GM04504 (cell line): ENCODE measurements at places on chromosomes 3 and 15.

GRCh38 chr3:104677932-104678331 is 688.8 kb upstream of the ALCAM start:
- no peak for DNase-seq

DNA sequence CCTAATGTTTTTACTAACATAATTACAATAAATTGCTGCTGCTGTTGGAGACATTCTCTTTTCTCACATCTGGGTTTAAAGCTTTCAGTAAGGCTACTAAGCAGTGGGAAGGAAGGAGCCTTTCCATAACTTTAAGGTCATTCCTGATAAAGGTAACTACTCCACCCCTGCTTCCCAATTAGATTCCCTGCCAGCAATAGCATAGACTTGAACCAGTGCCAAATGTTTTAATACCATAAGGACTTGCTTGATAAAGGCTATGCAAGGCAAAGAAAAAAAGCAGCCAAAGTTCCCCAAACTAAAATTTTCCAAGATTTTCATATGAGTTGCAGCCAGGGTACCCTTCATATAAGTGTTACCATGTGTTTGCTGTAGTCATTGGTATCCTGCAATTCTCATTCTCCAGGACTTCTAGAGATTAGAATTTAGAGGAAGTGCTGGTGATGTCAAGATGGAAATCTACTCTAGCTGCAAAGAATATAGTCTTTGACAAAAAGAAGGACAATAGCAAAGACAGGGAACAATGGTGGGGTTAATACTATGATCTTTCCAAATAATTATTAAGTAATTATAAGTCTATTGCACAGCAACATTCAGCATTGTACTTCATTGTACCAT is 106.1 kb downstream of the FILIP1L start:
- no peak for DNase-seq

DNA sequence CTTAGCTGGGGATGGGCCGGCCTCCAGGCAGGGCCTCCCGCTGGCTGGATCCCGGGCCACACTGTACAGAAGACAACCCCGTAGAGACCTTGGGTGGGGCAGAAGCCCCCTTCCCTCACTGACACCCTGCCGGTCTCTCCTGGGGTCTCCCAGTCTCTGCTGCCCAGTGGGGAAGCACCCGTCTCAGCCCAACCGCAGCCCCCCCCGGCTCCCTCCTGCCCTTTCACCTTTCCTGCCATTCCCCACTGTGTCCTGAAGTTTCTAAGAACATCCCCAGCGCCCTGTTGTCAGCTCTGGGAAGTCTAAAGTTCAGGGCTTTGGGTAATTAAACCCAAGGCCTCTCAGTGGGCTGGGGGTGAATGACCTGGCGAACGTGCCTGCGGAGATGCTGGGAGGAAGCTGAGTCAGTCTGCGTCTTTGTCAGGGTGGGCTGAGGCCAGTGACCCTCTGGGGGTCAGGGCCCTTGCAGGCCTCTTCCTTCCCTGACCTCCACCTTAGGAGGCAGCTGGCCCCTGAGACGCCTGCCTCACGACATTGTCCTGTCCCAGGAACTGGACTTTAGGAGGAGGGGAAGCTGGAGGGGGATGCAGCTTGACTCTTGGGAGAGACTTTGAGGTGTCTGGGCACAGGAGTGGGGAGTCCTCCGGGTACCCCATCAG is 1.4 kb upstream of the SLC51A start:
- DNase-seq: no peak

- no peak for DNase-seq
These were observed 173.7 kb downstream of the CDIN1 start for GRCh38 chr15:36753173-36753572.
